ENCODE measurements at places on chromosomes 4 and X.

DNA sequence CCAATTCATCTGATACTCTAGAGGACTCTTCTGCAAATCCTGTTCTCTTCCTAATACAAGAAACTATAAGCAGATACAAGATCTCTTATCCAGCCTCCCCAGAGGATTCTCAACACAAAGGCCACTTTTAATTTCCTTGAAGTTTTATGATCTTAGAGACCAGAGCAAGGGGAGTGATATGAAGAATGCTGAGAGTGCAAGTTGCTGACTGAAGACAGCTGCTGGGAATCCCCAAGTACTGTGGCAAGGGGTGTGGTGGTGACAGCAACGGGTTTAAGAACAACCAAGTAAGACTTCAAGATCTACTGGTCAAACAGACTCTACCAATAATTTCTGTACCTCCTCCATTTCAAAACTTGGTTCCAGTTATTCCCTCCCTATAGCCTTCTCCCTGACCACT, 7.0 kb downstream of the AMMECR1 start:
- DNase-seq: peak; percentile 21

DNA sequence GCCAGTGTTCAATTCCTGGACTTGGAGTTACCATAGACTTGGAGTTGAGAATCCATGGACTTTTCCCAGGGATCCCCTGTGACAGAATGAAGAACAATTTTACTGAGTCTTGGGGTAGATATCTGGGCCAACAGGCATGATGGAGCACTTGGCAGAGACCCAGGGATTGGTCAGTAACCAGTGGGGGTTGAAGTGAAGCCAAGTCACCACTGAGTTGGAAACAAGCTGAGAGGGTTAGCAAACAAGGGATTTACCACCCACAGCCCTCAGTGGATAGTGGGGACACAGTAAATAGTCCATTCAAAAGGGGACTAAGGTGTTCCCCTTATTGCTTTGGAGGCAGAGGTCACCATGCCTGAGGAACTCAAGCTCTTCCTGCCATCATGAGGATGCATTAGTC, 281.7 kb downstream of the PPP1R2C start:
- DNase-seq: no peak

DNA sequence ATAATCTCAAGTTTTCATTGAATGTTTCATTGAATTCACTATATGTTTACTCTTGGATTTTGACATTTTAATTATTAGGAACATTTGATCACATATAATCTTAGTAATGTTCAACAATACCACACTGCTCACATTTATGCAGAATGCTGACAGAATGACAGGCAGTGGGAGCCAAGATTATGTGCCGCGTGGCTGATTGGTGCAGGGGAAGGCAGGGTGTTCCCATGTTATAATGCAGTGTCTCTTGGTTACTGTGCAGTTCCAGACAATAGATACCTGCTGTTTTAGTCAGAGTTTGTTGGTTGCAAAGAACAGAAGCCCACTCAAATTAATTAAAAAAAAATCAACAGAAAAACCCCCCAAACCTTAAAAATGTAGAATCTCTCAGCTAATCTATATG, 33.0 kb downstream of the FHIP1A start:
- DNase-seq: no peak

GRCh38 chrX:150525061-150525919, 43.1 kb upstream of the MTM1 start:
- no peak for DNase-seq

GRCh38 chr4:13174001-13174400, 310.1 kb downstream of the RAB28 start:
- no peak for DNase-seq

- no peak for DNase-seq
Observed at GRCh38 chr4:185869427-185869826, 57.4 kb upstream of the SORBS2 start.

DNA sequence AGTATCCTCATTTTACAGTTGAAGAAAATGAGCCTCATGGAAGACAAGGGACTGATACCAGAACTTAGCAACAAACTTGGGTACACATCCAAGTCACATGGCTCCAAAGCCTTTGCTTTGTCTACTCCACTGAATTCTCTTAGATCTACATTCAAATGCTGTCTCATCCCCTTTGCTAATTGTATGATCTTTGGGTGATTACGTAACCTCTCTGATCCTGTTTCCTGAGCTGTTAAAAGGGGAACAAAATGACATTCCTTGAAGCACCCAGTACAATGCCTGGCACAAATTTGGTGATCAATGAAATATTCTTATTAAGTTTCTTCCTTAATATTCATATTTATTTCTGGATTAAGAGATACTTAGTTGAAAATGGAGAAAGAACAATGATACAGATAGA, 5.9 kb upstream of the HPGD start:
- no peak for DNase-seq

- no peak for DNase-seq
Observed at GRCh38 chrX:111288841-111289240, 18.6 kb upstream of the CAPN6 start.

GRCh38 chrX:19372547-19373331, 29.0 kb downstream of the PDHA1 start:
- peak; percentile 2 for DNase-seq

DNA sequence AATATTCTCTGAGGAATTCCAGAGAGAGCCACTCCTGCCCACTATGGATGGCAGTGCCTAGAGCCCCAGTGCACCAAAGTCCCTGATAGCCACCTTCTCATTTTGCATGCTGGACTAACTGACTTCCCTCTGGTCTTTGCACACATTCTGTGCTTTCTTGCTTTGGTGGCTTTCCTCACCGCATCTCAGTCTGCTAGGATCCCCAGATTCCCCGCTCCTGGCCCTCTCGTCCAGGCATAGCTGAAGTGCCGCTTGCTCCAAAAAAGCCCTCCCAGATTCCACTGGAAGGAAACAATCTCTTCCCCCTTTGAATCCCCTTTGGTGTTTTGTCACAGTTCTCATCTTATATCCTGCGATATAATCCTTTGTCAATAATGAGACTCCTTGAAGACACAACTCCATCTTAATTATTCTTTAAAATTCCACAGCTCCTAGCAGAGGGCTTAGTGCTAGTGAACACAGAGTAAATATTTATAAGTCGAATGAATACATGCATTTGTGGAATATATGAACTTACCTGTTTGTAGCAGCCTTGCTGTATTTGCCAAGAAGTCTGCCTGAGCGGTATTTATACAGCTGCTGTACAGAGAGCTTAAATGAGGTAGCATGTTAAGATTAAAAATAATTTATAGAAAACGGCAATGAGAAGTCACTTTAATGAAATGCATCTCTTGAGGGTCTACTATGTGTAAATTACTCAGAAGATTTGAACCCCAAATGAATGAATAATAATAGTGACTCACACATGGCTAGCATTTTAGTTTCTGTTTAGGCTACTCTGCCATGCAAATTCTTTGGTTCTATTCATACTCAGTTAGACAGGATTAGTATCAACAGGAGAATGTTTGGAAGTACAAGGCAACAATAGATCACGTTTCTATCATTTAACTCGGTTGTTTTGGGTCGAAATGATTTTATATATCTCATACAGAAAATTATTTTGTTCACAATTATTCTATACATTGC, 421.9 kb upstream of the TENM3 start:
- no peak for DNase-seq

- DNase-seq: no peak
Observed at GRCh38 chr4:41361794-41362526, 105.2 kb downstream of the UCHL1 start.

DNA sequence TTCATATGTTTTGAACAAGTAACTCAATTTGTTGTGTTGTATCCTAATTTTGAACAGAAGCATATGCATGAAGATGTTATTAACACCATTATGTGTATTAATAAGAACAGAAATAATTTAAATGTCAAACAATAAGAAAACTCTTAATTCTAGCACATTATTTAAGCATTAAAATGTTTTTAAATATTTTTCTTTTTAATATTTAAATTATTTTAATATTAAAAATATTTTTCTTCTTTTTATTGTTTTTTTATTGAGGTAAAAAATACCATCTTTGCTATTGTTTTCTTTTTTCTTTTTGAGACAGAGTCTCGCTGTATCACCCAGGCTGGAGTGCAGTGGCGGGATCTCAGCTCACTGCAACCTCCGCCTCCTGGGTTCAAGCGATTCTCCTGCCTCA, 441.0 kb upstream of the GALNT7 start:
- no peak for DNase-seq

DNA sequence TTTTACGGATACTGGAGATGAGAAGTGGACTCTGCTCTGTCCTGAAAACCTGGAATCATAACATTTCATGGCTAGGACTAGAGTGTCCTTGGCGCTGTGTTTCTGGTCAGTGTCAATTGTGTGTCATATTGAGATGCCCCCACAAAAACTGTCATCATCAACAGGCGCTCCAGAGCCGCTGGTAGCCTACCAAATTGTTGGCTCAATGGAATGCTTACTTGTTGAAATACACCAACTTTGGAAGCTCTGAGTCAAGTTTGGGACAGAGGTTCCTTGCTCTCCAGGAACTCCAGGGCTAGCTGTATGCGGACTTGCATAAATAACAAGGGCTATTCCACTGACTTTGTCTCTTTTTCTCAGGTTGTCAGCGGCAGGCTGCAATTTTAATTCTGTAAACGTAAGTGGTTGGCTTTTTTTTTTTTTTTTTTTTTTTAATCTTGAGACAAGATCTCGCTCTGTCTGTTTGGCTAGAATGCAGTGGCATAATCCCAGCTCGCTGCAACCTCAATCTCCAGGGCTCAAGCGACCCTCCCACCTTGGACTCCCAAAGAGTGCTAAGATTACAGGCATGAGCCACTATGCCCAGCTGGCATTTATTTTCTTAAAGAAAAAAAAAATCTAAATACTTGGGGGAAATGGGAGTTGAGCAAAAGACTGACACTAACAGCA, 871 bp upstream of the HPGD start:
- no peak for DNase-seq

All from stimulated activated CD4-positive, alpha-beta T cell treated with anti-CD3 and anti-CD28 coated beads, Interleukin-4, amount 100 ng/mL, for 1 hour (primary cell).